Mucosa of descending colon (tissue), 3 donors: ENCODE measurements at places on chromosomes 12 and 14.
A peak's percentile ranks its signal among the peaks of the same experiment; 100 is the strongest.

- no peak for DNase-seq
Measured at GRCh38 chr12:54882079-54882478, 27.8 kb downstream of the MUCL1 start.

DNA sequence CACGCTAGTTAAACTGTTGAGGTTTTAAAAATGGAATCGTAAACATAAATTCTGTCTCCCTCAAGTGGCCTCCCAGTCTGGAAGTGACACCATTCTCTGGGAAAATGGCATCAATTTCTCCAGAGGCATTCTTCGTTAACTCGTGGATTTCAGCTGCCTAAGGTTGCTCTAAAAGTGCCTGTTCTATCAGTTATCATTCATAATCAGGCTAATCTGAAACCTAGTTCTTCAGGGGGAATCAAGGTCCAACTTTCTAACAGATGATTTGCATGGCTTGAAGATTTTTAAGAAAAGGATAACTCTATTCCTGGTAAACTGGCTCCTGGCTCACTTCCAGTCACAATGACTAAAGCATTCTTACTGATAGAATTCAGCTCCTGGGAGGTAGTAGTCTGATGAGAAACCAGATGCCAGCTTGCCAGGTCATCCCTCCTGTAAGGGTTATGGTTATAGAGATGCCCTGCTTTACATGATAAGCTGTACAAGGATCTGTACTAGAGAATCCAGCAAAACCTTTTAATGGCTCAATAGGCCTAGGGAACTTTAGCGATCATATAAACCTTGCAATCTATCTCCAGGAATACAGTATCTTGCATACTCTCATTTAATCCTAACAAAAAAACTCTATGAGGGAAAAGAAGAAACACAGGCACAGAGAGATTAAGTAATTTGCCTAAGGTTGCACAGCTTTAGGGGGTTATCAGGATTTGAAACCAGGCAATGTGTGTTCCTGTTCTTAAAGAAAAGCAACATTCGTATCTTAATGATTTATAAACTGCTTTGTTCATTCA, 1.5 kb downstream of the L3HYPDH start:
- peak; percentile 32 for DNase-seq

DNA sequence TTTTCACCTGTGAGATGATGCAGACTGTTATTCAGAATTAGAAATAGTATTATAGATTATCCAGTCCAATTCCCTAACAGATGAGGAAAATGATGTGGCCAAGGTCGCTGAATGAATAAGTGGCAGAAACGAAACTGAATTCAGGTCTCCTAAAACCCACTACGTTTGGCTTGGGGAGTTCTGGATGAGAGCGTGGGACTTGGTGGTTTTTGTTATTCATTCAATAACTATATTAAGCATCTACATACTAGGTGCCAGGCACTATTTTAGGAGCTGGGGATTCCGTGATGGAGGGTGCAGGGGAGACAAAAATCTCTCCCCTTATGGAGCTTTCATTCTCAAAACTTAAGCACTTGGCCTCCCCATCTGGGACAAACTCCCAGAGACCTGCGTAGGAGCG, 813 bp upstream of the CCDC184 start:
- DNase-seq: no peak

- no peak for DNase-seq
Measured at GRCh38 chr14:100730581-100730980, 3.9 kb downstream of the DLK1 start.

DNA sequence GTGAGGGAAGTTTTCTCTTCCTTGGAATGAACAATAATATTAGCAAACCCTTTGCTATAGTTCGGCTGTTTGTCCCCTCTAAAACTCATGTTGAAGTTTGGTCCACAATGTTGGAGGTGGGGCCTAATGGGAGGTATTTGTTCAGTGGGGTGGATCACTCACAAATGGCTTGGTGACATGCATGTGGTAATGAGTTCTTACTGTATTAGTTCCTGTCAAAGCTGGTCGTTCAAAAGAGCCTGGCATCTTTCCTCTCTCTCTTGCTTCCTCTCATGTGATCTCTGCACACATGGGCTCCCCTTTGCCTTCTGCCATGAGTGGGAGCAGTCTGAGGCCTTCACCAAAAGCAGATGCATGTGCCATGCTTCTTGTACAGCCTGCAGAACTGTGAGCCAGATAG, 13.1 kb upstream of the PPP4R4 start:
- DNase-seq: no peak
